ENCODE measurements at places on chromosomes 6 and 20. TPM values are rescaled to one million over a fixed set of nuclear protein-coding genes. Genes with fewer than 3 reads are reported as not detected.
A peak's percentile ranks its signal among the peaks of the same experiment; 100 is the strongest.

DNA sequence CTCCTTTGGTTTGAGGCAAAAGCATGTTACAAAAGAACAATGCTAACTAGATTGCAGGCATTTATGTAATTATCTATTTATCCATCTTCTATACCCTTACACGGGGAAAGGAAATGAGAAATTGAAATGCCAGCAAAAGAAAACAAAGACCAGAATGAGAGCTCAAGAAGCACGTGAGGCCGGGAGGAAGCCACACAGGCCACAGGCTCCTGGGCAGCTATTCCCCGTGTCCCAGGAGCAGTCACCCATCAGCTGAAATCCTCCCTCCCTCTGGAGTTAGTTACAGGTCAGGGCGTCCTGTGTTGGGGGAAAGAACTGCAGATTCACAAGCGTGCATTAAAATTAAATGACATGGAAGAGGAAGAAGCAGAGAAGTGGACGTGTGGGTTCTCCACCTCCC is 64.7 kb upstream of the RPS6KA2 start:
- peak; percentile 68 for DNase-seq

OPN5 gene
- total RNA-seq = not detected

TRAPPC3L gene
- total RNA-seq = 0.17 TPM

DNA sequence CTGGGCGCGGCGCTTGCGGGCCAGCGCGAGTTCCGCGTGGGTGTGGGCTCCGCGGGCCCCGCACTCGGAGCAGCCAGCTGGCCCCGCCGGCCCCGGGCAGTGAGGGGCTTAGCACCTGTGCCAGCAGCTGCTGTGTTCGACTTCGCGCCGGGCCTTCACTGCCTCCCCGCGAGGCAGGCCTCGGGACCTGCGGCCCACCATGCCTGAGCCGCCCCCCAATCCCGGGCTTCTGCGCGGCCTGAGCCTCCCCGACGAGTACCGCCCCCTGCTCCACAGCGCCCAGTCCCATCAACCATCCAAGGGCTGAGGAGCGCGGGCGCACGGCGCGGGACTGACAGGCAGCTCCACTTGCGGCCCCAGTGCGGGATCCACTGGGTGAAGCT is 36.2 kb downstream of the RIOK1 start:
- DNase-seq = no peak

DNA sequence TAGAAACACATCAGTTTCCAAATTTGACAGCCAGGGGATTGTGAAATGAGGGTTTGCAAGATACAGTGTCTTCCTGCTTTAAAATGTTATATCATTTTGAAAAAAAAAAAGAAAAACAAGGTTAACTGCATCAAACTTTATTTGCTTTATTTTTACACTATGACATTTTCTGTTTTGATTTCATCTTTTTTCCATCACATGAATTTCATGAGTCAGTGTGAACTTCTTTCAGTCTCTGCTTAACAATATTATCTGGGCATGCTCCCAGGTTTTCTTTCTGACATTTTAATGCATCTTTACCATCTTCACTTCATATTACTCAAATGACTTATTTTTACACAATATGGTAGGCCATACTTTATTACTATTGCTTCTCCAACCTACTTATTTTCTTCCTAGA is 1.9 kb downstream of the NCOA7 start:
- peak; percentile 59 for DNase-seq

- DNase-seq = no peak
Observed at GRCh38 chr20:9510911-9511310, 3.5 kb upstream of the LAMP5 start.

LPA gene
- not detected for total RNA-seq

- DNase-seq = no peak
Observed at GRCh38 chr20:60759651-60760050, 492.4 kb upstream of the CDH4 start.

- no peak for DNase-seq
Observed at GRCh38 chr6:115456848-115457247, 603.8 kb downstream of the FRK start.

GRCh38 chr6:73790574-73790973 is 94.6 kb downstream of the CD109 start:
- DNase-seq = no peak

MYLK4 gene
- 0.51 TPM for total RNA-seq

PLN gene
- not detected for total RNA-seq

GRCh38 chr20:45153752-45154151 is 20.9 kb upstream of the PI3 start:
- DNase-seq = no peak

PLCB4 gene
- 13.8 TPM for total RNA-seq

NFATC2 gene
- 4.8 TPM for total RNA-seq

GRCh38 chr6:132818404-132819359 is 4.3 kb downstream of the RPS12 start:
- no peak for DNase-seq

CFAP206 gene
- total RNA-seq = 0.19 TPM

GSTA3 gene
- total RNA-seq = not detected

LINC00237 gene
- not detected for total RNA-seq

CD40 gene
- 21.3 TPM for total RNA-seq

DNA sequence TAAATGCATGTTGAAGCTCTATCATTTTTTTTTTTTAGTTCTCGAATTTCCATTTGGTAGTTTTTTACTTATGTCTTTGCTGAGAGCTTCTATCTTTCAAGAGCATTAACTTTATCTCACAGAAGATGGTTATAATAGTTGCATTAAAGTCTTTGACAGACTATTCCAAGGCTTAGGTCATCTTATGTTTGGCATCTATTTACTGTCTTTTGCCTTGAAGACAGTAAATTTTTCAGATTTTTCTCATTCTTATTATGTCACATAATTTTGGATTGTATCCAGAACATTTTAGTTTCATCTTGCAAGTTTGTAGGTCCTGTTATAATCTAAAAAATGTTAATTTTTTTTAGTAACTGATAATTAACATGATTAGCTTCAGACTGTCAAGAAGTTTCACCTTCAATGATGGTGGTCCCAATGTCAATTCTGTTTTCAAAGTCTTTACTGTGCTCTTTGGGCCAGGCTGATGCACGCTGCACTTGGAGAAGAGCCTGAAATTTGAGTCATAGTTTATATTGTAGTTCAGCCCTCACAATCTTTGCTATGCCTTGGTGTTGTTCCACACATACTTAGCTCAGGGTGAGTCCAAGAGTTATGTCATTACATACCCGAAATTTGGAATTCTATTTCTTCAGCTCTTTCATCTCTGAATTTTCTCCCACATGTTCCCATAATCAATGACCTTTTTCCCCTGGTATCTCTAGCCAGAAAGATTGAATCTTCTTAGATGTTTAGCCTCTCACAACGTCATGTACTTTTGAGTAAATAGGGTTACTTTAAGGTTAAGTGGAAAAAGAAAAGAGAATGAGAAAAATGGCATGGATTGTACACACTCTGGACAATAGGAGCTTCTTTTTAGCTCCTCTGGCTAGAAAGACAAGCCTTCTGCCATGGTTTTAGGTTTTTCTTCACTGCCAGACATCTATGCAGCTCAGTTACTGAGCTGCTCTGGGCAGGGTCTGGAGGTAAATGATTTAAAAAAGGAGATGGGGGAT is 110.3 kb upstream of the BTBD3 start:
- DNase-seq = peak; percentile 60

BTN2A1 gene
- total RNA-seq = 9.3 TPM

DNA sequence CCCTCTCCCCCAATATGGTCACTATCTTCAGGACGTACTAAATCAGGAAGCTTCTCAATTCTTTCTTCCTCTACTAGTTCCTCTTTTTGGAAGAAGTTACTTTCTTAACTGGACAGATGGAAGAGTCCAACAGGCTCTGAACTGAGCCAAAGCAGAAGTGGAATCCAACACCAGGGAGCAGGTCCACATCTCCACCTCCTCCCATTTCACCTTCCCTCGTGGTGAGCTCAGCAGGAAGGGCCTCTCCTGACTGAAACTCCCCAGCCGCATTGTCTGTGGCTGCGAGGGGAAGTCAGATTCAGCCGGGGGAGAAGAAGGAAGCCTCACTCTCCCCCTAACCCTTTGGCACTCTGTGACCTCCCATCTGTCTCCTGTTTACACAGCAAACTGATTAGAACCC is 63.8 kb upstream of the UST start:
- no peak for DNase-seq

- DNase-seq = no peak
Observed at GRCh38 chr20:33351696-33352095, 49.6 kb downstream of the CDK5RAP1 start.

GRCh38 chr20:25460566-25461280 is 53.2 kb downstream of the GINS1 start:
- DNase-seq = no peak

ARMH2 gene
- total RNA-seq = not detected

DNA sequence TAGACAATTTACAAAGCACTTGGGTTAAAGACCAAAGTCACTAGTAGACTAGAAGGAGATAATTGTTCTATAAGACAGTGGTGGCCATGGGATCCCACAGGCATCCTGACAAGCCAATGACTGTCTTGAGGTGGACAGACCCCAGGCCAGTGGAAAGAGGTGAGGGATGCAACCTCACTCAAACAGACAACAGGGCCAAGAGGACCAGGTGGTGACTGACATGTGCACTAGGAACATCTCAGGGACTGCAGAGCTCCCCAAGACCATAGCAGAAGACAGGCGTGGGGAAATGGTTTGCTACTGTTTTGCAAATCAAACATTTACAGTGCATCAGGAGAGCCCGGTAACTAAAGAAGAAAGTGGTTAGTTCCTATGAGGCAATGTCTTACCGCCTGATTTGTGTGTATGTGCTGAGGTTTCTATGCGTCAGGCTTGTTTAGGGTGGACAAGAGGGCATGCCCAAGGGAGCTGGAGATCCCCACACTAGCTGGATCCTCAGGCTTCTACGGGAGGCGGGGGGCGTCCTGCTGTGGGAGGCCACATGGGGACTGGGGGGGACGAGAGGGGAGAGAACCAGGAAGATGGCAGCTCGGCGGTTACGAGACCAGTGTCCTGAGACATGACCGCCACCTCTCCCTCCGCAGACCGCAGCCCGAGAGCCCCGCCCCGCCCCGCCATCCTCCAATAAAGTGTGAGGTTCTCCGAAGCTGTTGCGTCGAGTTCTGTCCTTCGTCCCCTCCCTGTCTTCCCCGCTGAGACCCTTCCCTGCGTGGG is 623 bp upstream of the MRPS26 start:
- no peak for DNase-seq

GSTA1 gene
- not detected for total RNA-seq

DNA sequence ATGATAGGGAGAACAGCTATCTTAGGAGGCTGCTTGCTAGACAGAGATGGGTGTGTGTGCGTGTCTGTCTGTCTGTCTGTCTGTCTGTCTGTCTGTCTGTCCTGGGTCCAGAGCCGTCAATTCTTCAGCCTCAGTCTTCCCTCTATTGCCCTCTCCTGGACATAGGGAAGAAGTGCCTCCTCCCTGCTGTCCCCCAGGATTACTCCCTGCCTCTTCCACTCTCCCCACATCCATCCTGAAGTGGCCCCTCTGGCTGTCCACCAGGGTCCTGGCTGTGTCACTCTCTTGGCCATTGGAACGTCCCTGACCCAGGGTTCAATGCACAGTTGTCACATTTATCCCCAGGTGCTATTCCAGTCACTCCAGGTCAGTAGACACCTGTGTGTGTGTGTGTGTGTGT is 10.2 kb downstream of the TREML2 start:
- DNase-seq = no peak

- DNase-seq = no peak
Observed at GRCh38 chr20:45796337-45797065, 4.7 kb downstream of the DNTTIP1 start.
